ENCODE measurements at places on chromosomes 16 and 17.

GRCh38 chr16:84117494-84117843 lies 727 bp upstream of the MBTPS1 start:
- DNase-seq, result no peak

DNA sequence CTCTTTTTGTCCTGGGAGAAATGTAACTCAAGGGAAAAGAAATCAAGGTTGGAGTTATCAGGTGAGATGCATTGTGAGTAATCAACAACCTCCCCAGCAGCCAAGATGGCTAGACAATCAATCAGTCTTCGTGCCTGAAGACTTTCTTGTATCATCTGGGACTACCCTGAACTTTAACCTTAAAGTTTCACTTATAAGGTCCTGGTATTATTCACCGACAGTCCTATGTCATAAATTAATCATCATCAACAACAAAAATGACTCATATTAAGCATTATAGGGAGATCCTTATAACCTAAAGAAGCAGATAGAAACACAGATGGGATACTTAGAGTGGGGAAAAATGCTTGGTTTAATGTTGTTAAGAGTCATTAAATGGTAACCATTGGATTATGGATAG lies 7.7 kb upstream of the TEKT3 start:
- no peak for DNase-seq

- no peak for DNase-seq
These were observed 160.4 kb upstream of the MON1B start for GRCh38 chr16:77030600-77030999.

DNA sequence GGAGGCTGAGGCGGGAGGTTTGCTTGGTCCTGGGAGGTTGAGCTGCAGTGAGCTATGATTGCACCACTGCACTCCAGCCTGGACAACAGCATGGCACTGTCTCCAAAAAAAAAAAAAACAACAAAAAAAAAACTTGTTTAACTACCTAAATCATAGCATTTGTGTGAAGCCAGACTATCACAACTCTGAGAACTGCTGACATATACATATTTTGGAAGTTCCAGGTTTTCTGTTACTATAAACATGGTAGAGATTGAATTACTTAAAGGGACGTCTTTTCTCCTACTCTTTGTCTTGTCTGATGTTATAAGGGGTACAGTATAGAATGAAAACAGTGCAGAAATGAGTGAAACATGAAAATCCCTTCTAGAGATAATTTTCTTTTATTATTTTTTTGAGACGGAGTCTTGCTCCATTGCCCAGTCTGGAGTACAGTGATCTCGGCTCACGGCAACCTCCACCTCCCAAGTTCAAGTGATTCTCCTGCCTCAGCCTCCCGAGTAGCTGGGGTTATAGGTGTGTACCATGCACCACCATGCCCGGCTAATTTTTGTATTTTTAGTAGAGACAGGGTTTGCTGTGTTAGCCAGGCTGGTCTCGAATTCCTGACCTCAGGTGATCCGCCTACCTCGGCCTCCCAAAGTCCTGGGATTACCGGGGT lies 18.4 kb downstream of the ABCC1 start:
- no peak for DNase-seq

DNA sequence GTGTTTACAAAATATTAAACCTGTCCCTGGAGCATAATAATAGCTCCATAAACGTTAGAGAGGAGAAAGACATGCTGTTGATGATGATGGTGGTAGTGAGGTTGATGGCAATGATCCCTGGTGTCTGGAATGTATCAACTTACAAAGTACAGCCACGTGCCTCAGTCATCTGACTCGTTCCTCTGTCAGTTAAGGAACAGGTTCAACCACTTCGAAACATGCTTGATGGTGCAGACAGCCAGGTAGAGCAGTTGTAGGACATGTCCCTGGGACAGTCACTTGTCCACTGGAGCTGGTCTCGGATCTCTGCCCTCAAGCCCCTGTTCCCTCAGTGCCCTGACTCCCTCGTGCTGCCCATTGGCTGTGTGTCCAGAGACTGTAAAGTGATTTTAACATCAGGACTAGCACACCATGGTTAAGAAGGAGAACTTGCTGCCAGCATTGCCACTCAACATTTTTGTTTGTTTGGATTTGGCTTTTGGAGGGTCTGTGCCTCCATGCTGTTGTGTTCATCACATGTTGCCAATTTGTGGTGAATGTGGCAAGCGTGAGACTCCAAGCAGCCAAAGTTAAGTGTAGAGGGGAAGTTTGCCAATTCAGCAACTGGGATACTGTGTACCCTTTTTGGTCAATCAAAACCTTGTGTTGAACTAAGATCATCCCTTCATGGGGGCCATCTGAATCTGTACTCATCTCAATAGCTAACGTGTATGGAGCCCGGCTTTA lies 16.3 kb upstream of the SALL1 start:
- no peak for DNase-seq

- DNase-seq, result no peak
These were observed 21.1 kb downstream of the CLUH start for GRCh38 chr17:2690165-2691068.

DNA sequence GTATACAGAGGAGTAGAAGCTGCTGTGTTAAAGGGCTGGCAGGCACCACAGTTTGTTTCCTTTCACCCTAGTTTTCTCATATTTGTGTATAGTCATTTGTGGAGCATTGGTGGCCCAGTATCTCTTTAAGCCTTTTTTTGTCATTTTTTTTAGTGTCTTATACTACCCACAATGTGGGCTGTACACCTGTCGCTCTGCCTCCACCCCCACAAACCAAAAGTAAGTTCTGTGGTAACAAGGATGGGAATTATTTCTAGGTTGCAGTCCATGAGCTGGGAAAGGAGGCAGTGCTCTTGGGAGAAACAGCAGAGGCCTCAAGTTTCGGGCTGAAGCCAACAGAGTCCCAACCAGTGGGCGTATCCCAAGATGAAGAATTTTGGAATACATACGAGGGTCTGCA lies 6.2 kb downstream of the ZNF75A start:
- DNase-seq, result no peak

DNA sequence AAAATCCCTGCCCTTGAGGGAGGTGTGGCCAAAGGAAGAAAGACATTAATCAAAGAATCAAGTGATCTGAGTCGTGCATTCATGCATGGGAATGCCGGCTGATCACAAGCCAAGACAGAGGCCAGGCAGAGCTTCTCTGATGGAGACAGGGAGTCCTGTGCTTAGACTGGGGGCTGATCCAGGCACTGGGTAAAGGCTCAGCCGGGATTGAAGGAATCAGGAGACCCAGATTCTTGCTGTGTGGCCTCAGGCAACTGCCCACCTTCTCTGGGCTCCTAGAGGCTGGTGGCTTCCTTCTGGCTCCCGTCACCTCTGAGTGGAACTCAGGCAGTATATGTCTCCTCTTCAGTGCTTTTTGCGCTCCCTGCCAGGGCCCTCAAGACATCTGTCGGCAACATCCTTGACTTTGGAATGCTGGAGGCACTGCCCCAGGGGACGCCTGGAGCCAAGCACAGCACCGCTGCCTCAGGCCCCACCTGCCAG lies 17.7 kb downstream of the RAI1 start:
- no peak for DNase-seq

Data from activated CD8-positive, alpha-beta memory T cell treated with anti-CD3 and anti-CD28 coated beads for 1 hour (primary cell).